ENCODE measurements at places on chromosomes 5 and 9. TPM values are rescaled to one million over a fixed set of nuclear protein-coding genes. Genes with fewer than 3 reads are reported as not detected.

Gene SLC2A6
- total RNA-seq = 42.1 TPM

Gene PFN3
- not detected for total RNA-seq

Gene PCDHGC3
- total RNA-seq = 19.4 TPM

DNA sequence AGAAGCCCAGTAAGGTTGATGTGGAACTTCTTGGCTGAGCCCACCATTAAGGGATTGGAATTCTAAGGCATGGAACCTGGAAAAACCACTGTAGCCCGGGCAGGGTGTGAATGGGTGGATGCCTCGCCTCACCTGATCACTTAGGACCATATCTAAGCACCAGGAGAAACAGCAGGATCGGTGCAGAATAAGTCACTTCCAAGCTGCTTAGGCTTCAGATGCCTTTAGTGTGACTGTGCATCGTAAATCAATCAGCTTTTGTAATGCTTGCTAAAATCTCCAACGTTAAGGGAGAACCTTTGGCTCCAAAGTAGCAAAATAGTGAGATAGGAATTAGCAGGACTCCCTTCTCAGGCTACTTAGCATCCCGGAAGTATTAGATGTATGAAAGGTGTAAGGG is 103.9 kb upstream of the MEGF10 start:
- DNase-seq = no peak

GRCh38 chr9:129237803-129238202 is 59.7 kb upstream of the IER5L start:
- DNase-seq = no peak
